ENCODE measurements at places on chromosomes 2 and 18. TPM values are rescaled to one million over a fixed set of nuclear protein-coding genes. Genes with fewer than 3 reads are reported as not detected.

DNA sequence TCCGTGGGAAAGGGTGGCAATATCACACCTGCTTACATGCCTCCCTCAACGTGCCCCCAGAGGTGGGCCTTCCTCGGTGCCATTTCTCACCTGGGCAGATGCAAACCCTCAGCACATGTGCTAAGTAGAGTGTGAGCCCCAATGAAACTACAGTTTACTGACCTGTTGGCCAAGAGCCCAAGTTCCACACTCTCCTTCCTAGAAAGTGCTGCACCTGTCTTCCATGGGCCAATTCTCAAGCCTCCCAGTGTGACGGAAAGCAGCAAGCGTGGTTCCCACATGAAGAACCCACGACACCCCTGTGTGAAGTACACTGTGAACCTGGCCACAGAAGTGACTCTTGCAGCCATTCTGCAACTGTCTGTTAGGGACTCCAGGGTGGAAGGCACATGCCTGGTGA lies 73.7 kb downstream of the UXS1 start:
- no peak for DNase-seq

GRCh38 chr2:9285921-9286320 lies 79.3 kb downstream of the ASAP2 start:
- no peak for DNase-seq

GRCh38 chr2:43749583-43749982 lies 24.3 kb upstream of the DYNC2LI1 start:
- no peak for DNase-seq

DNA sequence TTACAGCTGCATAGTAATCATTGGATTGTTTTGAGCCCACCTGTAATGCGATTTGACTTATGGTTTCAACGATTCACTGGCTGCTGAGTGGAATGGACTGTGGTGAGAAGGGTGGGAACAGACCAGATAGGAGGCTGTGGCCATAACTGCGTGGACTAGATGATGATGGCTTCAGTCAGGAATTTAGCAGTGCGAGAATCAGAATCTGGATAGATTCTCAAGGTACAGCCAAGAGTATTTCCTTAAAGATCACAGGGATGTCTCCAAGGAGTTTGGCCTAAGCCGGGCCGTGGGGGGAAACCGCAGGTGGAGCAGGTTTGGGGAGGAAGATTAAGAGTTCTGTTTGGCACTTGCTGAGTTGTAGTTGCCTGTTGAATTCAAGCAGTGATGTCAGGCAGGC lies 44.0 kb upstream of the CHMP1B start:
- no peak for DNase-seq

DNA sequence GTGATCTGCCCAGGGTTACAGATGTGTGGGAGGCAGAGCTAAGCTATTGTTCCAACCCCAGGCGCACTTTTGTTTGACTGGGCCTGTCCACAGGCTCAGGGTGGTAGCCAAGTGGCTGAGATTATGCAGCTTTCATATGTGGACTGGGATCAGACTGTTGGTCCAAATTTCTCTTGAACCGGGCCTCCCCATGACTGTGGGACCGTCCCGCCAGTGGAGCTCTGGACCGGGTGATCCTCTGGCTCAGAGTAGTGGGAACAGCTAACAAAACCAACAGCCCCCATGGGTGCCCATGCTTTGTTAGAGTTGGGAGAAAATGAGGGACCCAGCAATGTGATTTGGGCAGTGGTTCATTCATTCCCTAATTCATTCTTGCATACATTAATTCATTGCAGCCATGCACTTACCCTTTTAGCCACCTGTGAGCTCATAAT lies 86.8 kb upstream of the HS6ST1 start:
- DNase-seq, result no peak

GRCh38 chr2:200396781-200397242 lies 90.3 kb downstream of the SPATS2L start:
- no peak for DNase-seq

DNA sequence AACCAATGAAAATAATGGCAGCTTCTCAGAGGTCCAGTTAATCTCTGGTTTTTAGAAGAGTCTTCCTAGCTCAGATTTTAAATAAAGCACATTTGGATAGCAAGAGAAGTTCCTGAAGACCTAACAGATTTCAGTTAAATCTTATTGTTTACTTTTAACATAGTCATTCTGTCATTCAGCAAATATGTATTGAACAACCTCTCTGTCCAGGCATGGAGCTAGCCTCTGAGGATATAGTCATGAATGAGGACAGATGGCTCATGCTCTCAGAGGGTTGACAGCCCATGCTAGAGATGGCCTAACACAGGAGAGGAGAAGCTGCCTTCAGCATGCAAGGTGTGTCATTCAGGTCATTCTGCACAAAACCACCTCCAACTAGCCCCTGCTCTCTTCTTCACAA lies 6.2 kb downstream of the CCBE1 start:
- no peak for DNase-seq

The ASIC4 gene
- total RNA-seq, result 13.5 TPM

The FTCDNL1 gene
- 1.0 TPM for total RNA-seq

The CCL20 gene
- total RNA-seq, result not detected

The POTEI gene
- 3.7 TPM for total RNA-seq

The CFC1 gene
- not detected for total RNA-seq
